ENCODE measurements at places on chromosomes 16 and 17.

DNA sequence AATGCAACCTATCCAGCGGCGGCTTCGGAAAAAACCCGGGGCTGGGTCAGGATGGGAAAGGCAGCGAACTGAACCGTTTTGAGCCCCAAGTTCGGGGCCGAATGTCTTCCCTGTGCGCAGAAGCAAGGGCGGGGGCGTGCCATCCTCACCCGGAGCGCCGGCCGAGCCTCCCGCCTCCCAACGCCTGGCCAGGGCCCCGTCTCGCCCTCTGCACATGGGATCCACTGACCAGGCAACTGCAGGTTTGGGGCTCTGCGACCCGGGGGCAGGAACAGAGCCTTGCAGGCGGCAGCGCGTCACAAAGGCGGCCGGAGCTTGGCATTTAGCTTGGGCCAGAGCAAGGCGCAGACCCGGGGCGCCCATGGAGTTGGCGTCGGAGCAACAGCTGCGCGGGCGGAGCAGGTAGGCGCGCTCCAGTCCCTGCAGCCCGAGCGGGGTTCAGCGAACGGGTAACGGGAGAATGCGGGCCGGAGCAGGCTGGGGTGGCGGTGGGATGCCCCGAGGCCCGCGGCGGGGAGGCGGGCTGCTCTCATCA is at the start of gene FBXO39:
FBXO39 (plus strand) TSS at position 345 of the 535 bp plus-strand sequence. CDS start 3,654 bp downstream, outside the sequence.
- DNase-seq = no peak

DNA sequence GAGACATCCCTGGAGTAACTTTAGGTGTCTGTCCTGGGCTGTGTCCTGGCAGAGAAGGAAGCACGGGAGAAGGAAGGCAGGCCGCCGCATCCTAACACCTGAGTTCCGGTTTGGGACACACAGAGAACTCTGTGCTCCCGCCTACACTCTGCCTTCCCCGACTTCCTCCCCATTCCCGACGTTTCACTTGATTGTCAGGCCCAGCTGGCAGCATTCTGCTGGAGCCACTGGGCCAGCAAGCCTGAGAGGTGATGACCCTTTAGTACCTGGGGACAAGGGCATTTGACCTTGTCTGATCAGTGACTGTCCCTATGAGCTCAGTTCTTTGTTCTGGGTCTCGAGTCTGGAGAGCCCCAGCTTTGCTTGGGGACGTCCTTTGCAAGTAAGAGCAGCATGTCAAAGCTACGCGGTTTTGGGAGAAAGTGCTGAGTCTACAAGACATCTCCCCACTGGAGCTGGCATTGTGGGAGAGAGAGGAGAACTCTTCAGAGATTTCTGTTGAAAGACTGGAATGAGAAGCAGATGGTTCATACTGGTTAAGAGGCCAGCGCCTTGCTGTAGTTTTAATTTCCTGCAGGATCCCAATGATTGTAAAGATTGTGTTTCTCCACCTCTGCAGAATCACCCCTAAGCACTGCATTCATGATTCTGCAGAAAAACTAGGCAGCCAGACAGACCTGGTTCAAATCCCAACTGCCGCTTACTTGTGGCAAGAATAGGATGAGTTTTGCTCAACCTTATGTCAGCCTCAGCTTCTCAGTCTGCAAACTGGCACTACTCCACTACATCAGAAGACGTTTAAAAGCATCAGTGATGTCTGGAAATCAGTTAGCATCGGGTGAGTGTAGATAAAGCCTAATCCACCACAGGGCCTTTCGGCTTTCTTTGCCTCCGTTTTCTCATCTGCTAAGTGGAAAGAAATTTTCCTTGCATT is 20.6 kb downstream of the ABAT start:
- DNase-seq = no peak

DNA sequence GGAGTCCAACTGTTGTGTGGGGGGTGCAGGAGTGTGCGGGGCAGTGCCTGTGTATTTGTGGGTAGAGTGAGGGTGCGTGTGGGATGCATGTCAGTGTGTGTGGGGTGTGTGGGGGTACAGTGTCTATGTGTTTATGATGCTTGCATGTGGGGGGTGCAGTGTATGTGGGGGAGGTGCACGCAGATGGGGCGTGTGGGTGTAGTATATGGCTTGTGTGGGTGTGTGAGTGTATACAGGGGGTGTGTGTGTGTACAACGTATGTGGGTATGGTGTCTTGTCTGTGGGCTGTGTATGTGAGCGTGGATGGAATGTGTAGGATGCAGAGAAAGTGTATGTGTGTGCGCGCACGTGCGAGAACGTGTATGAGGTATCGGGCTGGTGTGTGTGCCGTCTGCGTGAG is 160.4 kb downstream of the ZFHX3 start:
- DNase-seq = no peak

DNA sequence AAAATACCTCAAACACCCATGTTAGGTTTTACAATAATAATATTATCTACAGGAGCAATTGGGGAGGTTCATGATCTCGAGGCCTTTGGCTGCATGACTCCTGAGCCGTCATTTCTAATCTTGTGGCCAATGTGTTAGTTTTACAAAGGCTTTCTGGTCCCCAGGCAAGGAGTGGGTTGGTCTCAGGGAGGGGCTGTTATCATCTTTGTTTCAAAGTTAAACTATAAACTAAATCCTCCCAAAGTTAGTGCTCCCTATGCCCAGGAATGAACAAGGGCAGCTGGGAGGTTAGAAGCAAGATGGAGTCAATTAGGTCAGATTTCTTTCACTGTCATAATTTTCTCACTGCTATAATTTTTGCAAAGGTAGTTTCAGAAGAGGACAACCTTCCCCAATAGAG is 9.1 kb upstream of the CCL5 start:
- no peak for DNase-seq

- DNase-seq = peak; percentile 82
Measured at GRCh38 chr16:85245307-85246172, 133.3 kb upstream of the CIBAR2 start.

Measured in AG10803 (cell line).